Germinal center (tissue), 1 donor: ENCODE measurements at places on chromosomes 5 and 9.

DNA sequence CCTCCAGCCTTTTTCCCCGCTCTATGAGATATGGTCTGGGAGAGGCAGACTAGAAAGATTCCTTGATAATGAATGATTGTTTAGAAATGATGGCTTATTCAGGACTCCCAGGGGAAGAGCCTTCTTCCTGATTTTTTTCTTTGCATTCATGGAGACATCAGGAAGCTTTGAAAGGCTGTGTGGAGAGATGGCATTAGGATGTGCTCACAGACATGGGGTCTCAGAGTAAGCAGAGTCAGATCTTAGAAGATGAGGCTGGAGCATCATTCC lies 37.1 kb downstream of the PPARGC1B start:
- DNase-seq: no peak

GRCh38 chr5:37495210-37495609 lies 116.1 kb downstream of the WDR70 start:
- DNase-seq: no peak

DNA sequence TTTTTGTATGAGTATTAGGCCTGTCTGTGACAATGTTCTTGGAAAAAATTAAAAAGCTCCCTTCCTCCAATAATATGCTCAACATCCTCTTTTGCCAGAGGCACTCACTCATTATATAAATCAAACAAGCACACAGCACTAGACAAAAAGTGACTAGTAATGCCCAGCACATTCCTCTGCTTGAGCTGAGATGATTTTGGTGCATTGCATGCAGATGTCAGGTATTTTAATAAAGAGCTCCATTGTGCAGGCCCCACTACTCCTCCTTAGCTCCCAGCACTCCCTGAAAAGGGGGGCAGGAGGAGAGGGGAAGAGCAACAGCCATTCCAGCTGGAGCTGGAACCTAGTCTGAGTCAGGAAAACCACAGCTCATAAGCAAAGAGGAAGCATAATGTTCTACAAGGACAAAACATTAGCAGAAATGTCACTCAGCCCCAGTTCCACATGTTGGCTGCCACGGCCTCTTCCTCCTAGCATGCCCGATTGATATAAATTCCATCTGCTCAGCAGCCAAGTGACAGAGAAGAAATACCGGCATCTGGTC lies 348.5 kb downstream of the BNC2 start:
- DNase-seq: no peak

DNA sequence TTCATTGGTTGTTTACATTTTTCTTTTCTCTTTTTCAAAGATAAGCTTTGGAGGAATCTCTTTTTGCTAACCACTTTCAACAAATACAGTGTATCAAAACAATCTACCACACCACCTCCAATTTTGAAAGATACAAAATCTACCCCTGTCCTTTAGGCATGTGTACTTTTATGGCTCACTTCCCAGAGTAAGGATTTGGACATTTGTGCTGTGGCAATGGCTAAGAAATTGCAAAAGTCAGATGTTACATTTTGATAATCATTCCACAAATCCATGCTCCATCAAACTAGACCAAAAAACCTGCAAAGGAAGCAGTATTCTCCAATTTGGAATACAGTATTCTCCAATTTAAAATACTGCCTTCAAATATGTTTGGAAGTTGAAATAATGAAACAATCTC lies 204.9 kb downstream of the MCTP1 start:
- DNase-seq: no peak

DNA sequence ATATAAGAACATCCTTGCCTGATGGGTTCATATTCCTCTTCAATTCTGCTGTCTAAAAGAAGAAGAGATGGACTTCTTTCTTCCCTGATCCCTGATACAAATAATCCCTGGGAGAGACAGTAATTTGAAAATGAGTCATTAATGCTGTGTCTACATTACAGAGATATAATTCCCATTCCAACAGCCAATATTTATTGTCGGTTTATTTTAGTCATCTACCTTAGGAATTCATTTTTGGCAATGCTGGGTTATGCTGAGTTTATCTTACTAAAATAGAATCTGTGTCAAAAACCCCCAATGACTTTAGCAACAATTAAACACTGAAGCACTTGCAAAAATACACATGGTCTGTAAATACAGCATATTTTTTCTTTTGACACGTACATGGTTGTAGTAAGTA lies 23.9 kb downstream of the ZNF474 start:
- no peak for DNase-seq

GRCh38 chr5:142427529-142427928 lies 102.7 kb upstream of the SPRY4 start:
- no peak for DNase-seq
